Activated T-helper 1 cell treated with anti-CD3 and anti-CD28 coated beads, Interleukin-12 subunit alpha, Interleukin-12 subunit beta, Interleukin-2, Interleukin-4 antibody, amounts not matched to agents 30 ng/mL and 10 ng/mL and 1 ng/mL, durations not matched to agents 14 hours and 24 hours and 36 hours (primary cell): ENCODE measurements at places on chromosomes 16 and 17.

- no peak overlapping the region for H3K4me3 ChIP-seq
- no peak overlapping the region for H3K27ac ChIP-seq
- H3K36me3 ChIP-seq, result no peaks in the 10 kb centered on the region
- peaks cover 16% of the 10 kb centered on the region for H3K4me1 ChIP-seq
- peaks cover 87% of the 10 kb centered on the region for H3K27me3 ChIP-seq
These were observed 24.1 kb upstream of the HOXB13 start for GRCh38 chr17:48752399-48753288.

GRCh38 chr17:74520790-74521480 lies 10.3 kb downstream of the CD300LB start:
- H3K27me3 ChIP-seq, result peaks cover 10% of the 10 kb centered on the region
- H3K4me3 ChIP-seq, result no peak overlapping the region
- DNase-seq, result no peak
- peaks cover 24% of the 10 kb centered on the region for H3K4me1 ChIP-seq
- peaks cover 4% of the 10 kb centered on the region for H3K36me3 ChIP-seq

DNA sequence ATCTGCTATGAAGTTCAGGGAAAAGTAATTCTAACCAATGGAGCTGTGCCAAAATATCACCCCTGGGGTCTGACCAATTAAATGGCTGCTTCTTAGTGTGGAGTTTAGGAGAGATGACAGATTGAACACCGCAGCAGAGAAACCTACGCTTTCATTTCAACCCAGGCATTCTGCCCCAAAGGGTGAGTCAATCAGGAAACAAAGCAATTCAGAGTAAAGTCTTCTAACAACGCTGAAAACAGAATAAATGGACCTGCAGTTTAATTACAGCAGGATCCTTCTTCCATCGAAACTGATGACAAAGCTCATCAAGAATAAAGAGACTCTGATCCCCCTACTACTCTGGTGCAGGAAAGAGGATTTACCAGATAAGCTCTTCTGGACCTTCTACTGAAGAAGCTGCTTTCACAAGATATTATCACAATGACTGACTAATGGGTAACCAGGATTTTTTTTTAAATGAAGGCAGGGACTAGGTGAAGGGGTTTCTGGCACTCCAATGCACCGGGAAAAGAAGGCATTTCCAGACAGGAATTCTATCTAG lies 16.7 kb downstream of the RFFL start:
- peak overlapping the region; percentile 66 for H3K4me3 ChIP-seq
- no peaks in the 10 kb centered on the region for H3K27me3 ChIP-seq

DNA sequence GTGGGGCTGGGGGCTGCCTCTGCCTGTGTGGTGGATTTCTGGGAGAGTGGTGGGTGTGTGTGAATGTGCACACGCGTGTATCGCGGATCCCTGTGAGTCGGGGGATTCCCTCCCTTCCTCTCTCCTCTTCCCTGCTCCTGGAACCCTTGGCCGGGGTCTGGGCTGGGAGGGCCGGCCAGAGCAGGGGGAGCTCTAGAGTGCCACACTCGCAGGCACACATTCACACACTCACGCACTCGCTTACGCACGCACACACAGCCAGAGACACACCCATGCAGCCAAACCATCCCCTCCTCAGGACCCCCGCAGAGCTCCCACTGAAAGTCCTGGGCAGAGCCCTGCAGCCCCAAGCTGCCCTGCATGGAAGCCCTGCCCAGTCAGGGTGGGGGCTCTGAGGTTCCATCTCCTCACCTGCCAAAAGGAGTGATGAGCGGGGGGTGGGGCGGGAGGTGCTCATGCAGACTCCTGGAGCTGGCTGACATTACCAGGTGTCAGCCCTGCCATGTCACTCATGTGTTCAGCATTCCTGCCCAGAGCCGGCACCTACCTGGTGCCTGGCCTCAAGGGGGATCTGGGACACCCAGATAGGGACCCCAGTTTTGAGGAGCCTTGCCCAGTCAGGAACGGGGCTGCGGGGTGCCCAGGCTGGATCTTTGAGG lies 1.9 kb downstream of the NECAB2 start:
- peaks cover 13% of the 10 kb centered on the region for H3K27me3 ChIP-seq
- H3K36me3 ChIP-seq, result no peaks in the 10 kb centered on the region
- DNase-seq, result no peak

GRCh38 chr17:41054025-41054424 lies 1.0 kb downstream of the KRTAP2-2 start:
- H3K4me1 ChIP-seq, result no peaks in the 10 kb centered on the region
- H3K27me3 ChIP-seq, result peaks cover 10% of the 10 kb centered on the region
- H3K27ac ChIP-seq, result no peak overlapping the region
- H3K4me3 ChIP-seq, result no peak overlapping the region
- H3K36me3 ChIP-seq, result no peaks in the 10 kb centered on the region

- no peak overlapping the region for H3K4me3 ChIP-seq
- no peak for DNase-seq
- H3K27me3 ChIP-seq, result no peaks in the 10 kb centered on the region
- no peak overlapping the region for H3K27ac ChIP-seq
These were observed 15.6 kb downstream of the MAP2K3 start for GRCh38 chr17:21299981-21300600.

- H3K27me3 ChIP-seq, result no peaks in the 10 kb centered on the region
- peak overlapping the region; percentile 76 for H3K27ac ChIP-seq
- DNase-seq, result peak; percentile 76
- peaks cover 31% of the 10 kb centered on the region for H3K36me3 ChIP-seq
- H3K4me3 ChIP-seq, result peak overlapping the region; percentile 70
- peaks cover 41% of the 10 kb centered on the region for H3K4me1 ChIP-seq
These were observed 7.9 kb downstream of the PNPO start for GRCh38 chr17:47949197-47949759.

- H3K27me3 ChIP-seq, result peaks cover 2% of the 10 kb centered on the region
- no peak overlapping the region for H3K27ac ChIP-seq
- H3K4me3 ChIP-seq, result no peak overlapping the region
- H3K36me3 ChIP-seq, result no peaks in the 10 kb centered on the region
- no peak for DNase-seq
These were observed 119.1 kb upstream of the ZFHX3 start for GRCh38 chr16:73166947-73167550.

DNA sequence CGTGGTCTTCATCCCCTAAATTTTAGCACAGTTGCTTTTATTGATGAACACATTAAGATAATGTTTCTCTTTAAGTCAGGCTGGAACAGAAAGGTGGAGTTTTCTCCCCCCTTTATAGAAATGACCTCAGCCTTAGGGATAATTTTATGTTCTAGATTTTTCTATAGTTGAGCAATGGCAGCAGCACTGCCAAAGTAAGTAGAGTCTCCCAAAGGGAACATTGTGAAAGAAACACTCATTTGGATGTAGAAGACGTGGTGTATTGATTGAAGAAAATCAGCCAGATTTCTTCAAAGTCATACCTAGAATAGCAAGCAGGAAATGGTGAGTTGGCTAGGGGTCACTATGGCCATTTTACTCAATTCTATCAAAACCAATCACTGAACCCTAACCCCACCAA lies 122.5 kb downstream of the DNAH9 start:
- H3K4me3 ChIP-seq, result no peak overlapping the region
- no peaks in the 10 kb centered on the region for H3K4me1 ChIP-seq
- no peaks in the 10 kb centered on the region for H3K36me3 ChIP-seq
- DNase-seq, result no peak
- no peak overlapping the region for H3K27ac ChIP-seq

- no peaks in the 10 kb centered on the region for H3K27me3 ChIP-seq
- peaks cover 38% of the 10 kb centered on the region for H3K36me3 ChIP-seq
- no peak for DNase-seq
- no peaks in the 10 kb centered on the region for H3K4me1 ChIP-seq
- no peak overlapping the region for H3K27ac ChIP-seq
These were observed 25.7 kb downstream of the SLFN12 start for GRCh38 chr17:35406568-35406967.

DNA sequence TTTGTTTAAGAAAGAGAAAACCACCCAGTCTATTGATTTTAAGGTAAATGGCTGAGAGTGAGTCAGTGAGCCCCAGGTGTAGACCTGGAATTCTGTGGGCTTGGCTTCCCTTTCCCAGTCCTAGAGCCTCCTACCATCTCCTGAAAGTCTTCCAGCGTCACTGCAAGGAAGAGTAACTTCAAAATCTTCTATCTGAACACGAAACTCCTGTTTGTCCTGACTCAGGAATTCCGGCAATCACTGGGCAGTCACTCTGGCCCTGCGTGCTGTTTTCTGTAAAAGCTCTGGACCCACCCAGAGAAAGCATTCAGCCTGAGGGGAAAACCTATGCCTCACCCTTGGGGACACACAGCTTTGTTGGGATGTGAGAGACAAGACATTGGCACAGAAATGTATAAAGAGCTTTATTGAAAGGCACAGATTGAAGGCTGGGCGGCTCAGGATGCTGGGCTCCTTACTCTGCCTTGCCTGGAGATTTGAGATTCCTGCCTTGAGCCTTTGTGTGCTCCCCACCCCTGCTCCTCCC lies 15.9 kb downstream of the MINK1 start:
- H3K27ac ChIP-seq, result no peak overlapping the region
- peaks cover 12% of the 10 kb centered on the region for H3K36me3 ChIP-seq
- no peaks in the 10 kb centered on the region for H3K27me3 ChIP-seq
- no peak for DNase-seq

- H3K27me3 ChIP-seq, result peaks cover 3% of the 10 kb centered on the region
- no peak overlapping the region for H3K4me3 ChIP-seq
- no peak for DNase-seq
These were observed 30.7 kb upstream of the MYO18A start for GRCh38 chr17:29210879-29211278.

- H3K27ac ChIP-seq, result no peak overlapping the region
- H3K36me3 ChIP-seq, result no peaks in the 10 kb centered on the region
These were observed 85.1 kb upstream of the TBX2 start for GRCh38 chr17:61314368-61315078.

- H3K36me3 ChIP-seq, result peaks cover 26% of the 10 kb centered on the region
- no peak overlapping the region for H3K27ac ChIP-seq
- H3K27me3 ChIP-seq, result no peaks in the 10 kb centered on the region
These were observed 116.7 kb downstream of the MSI2 start for GRCh38 chr17:57373048-57373447.

DNA sequence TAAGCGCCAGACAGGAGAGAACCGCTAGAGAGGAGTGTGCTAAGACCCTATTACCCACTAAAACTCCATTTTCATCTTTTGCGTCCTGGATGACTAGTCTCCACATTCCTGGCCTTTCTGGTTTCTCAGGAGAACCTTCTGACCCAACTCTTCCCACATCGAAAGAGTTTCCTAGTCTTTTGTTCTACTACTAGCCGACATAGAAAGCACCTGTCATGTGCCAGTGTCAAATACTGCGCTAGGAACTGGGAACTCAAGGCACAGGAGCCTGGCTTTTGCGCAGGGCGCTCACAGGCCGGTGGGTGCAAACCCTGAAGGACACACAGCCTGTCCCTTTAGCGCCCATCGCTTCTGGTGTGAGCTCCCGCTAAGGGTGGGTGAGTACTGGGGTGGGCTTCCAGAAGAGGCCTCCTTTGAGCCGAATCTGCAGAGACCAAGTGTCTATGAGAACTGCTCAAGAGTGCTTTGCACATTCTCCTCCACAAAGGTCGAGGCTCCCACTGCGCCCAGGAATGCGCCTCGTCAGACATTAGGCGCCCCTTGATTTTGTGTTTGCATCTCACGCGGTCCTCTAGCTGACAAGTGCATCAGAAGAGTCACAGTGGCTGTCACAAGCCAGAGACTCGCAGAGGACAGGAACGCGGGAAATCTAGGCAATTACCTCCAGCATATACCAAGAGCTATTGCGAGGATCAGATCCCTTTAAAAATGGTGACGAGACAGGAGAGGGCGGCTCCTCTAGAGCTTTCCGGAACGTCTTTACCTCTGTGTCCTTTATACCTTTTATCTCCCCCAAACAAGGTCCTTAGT lies 2.0 kb upstream of the PSMB3 start:
- H3K36me3 ChIP-seq, result peaks cover 11% of the 10 kb centered on the region
- H3K27me3 ChIP-seq, result peaks cover 24% of the 10 kb centered on the region
- peak overlapping the region; percentile 97 for H3K4me3 ChIP-seq
- DNase-seq, result no peak
- H3K4me1 ChIP-seq, result peaks cover 48% of the 10 kb centered on the region
- peak overlapping the region; percentile 98 for H3K27ac ChIP-seq

DNA sequence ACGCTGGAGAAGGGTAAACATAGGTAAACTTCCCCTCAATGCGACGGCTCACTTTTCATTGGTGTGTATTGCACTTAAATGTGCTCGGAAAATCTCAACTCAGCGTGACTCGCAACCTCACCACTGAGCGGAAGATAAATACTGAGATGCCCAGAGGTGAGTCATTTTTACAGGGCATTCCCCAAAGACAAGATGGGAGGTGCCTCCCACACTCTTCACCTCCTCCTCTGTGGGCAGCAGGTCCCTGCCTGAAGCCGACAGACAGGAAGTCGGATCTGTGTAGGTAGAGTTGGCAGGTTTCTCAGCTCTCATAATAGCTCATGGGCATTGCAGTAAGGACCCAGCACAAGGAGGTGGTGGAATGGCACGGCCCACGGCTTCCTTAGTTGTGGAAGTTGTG lies 274.6 kb upstream of the HSBP1 start:
- no peak overlapping the region for H3K4me3 ChIP-seq
- no peak overlapping the region for H3K27ac ChIP-seq
- no peaks in the 10 kb centered on the region for H3K27me3 ChIP-seq

DNA sequence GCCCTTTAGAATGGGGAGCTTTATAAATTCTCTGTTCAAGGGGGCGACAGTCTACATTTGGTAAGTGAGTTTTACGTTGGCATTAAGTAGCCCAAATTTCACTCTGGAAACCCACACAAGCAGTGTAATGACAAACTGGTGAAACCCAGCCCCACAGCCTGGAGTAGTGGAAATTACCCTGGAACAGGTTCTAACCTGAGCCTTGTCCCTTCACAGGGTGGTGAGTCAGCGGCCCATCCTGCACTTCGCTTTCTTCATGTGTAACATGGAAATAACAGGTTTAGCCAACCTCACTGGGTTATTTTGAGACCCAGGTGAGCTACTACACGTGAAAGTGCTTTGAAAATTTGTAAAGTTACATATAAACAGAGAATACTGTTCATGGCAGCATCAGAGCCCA lies 3.5 kb upstream of the TLCD3A start:
- H3K27me3 ChIP-seq, result peaks cover 7% of the 10 kb centered on the region
- peaks cover 21% of the 10 kb centered on the region for H3K4me1 ChIP-seq
- no peak for DNase-seq
- no peak overlapping the region for H3K27ac ChIP-seq

DNA sequence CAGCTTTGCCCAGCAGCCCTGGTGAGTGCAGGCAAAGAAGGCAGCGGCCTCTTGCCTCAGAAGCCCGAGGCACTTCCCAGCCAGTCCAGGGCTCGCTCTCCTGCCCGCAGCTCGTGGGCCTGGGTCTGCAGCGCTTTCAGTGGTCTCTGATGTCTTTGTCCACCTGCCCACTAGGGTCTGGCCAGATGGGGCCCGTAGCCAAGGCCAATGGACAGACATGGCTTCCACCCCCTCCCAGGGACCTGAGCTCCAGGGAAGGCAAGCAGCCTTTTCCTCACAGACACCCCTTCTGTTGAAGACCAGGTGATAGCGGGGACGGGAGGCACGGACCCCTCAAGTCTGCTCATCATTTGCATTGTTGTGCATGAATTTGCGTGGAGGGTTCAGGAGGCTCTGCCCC lies 33.7 kb upstream of the ZC3H18 start:
- H3K36me3 ChIP-seq, result peaks cover 3% of the 10 kb centered on the region
- no peak overlapping the region for H3K4me3 ChIP-seq
- no peak for DNase-seq
- no peaks in the 10 kb centered on the region for H3K4me1 ChIP-seq
- no peaks in the 10 kb centered on the region for H3K27me3 ChIP-seq
- peak overlapping the region; percentile 7 for H3K27ac ChIP-seq

GRCh38 chr17:78351449-78352006 lies 8.3 kb downstream of the SOCS3 start:
- H3K27ac ChIP-seq, result no peak overlapping the region
- H3K27me3 ChIP-seq, result no peaks in the 10 kb centered on the region
- peaks cover 17% of the 10 kb centered on the region for H3K36me3 ChIP-seq

GRCh38 chr17:50344731-50345365 lies 1.1 kb upstream of the XYLT2 start:
- peak overlapping the region; percentile 72 for H3K4me3 ChIP-seq
- peaks cover 10% of the 10 kb centered on the region for H3K27me3 ChIP-seq
- H3K4me1 ChIP-seq, result peaks cover 39% of the 10 kb centered on the region
- no peak for DNase-seq
